ENCODE measurements at places on chromosomes 7 and 10.

- no peak for DNase-seq
These were observed 29.2 kb upstream of the ELOVL3 start for GRCh38 chr10:102196893-102197292.

DNA sequence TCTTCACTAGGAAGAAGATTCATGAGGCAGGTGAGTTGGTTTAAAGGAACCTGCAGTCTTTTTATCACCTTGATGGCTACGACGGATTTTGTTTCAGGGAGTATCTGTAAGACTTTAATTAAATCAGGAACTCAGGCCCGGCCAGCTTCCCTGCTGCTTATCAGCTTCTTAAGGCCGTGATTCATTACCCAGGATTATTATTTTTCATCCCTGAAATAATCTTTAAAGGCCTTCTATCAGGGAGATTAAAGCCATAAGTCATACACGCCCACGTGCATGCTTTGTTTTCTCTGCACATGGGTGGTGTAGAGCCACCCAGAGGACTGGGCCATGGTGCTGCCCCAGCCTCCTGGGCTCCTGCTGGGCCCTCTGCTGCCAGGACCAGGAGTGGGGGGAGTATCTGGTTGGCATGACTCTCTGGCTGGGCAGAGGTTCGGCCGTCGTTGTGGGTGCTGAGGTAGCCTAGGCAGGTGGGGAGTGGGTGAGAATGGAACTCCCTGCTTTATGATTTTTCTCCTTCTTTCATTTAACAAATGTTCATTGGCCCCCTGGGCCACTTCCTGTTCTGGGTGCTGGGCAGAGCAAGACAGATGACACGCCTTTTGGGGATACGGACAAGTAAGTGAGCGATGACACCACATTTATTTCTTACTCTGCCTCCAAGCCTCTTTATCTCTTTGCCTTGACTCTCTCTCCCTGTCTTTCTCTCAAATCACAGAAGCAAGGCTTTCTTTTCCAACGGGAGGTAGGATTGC is 39.0 kb upstream of the PCBD1 start:
- no peak for DNase-seq

DNA sequence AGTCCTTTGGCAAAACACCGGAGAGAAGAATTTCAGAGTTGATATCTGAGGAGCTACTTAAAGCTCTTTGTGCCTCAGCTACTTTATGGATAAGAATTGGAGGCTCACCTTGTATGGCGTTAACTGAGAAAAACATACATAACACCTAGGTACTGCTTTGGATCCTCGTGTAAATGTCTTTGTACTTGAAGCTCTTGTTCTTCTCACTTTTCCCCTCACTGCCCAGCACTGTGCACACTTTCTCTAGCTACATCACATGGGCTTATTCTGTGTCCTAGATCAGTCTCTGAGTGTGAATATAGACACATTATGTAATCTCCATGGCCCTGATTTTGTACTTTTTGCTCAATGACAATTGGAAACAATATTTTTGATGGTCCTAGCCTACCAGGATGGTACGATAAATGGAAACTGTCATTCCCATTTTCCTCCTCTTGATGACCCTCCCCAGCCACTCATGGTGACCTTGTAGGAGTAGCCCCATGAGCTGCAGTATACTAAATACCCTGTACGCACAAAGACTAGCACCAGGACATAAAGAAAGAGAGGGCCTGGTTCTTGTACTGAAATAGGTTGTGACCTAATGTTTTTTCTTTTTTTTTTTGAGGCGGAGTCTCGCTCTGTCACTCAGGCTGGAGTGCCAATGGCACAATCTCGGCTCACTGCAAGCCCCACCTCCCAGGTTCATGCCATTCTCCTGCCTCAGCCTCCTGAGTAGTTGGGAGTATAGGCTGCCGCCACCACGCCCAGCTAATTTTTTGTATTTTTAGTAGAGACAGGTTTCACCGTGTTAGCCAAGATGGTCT is 22.1 kb downstream of the STAMBPL1 start:
- DNase-seq = no peak

- DNase-seq = no peak
These were observed 28.1 kb downstream of the ARID5B start for GRCh38 chr10:61929555-61929954.

DNA sequence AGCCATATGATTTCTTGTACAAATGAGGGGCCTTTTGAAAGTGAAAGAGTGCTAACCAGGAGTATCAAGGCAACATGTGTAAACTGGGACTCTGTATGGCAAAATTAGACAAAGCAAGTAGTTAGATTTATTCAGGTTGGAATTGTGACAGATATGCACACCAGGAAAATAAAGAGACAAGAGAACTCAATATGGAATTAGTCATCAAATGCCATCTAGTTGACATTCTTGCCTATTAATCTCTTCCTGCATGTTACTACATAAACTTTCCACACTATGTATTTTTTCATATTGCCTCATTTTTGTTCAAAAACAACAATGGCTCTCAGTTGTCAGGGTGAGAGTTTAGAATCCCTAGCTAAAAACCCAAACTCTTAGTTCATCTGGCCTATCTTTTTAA is 799.0 kb downstream of the NRG3 start:
- no peak for DNase-seq

DNA sequence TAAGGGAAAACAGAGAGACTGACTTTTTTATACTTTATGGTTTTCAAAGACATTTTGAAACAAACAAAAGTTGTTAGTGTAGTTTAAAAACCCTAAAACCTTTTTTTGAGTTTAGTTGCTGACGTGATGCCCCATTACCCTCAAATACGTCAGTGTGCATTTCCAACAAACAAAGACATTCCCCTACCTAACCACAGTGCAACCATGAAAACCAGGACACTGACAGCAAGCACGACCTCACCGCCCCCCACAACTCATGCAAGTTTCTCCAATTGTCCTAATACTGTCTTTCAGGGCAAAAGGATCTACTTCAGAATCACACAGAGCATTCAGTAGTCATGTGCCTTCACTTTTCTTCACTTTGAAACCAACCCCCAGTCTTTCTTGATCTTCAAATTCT is 75.0 kb downstream of the WNT2 start:
- no peak for DNase-seq

GRCh38 chr10:3886191-3886590 is 101.2 kb upstream of the KLF6 start:
- DNase-seq = peak; percentile 31

DNA sequence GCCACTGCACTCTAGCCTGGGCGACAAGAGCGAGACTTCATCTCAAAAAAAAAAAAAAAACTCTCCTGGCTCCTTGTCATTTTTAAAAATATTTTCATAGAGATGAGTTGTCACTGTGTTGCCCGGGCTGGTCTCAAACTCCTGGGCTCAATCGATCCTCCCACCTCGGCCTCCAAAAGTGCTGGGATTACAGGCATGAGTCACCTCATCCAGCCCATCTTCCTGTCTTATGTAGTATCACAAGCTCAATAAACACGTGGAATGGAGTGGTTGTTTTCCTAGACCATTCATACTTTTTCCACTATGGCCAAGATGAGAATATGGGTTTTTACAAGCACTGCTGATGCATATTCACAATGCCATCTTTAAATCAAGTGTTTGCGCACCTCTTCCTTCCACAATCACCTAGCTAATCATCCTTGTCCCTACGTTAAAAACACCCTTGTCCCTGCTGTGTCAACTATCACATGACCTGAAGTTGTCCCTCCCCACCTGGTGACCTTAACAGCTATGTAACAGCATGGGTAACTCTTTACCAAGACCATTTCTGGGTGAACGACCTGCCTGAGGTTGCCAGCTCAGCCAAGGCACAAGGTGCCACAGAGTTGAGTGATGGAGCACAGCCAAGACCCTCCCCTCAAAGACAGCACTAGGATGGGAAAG is 21.3 kb downstream of the DLG5 start:
- no peak for DNase-seq

- DNase-seq = no peak
These were observed 3.7 kb downstream of the TMEM225B start for GRCh38 chr7:99601656-99602310.

DNA sequence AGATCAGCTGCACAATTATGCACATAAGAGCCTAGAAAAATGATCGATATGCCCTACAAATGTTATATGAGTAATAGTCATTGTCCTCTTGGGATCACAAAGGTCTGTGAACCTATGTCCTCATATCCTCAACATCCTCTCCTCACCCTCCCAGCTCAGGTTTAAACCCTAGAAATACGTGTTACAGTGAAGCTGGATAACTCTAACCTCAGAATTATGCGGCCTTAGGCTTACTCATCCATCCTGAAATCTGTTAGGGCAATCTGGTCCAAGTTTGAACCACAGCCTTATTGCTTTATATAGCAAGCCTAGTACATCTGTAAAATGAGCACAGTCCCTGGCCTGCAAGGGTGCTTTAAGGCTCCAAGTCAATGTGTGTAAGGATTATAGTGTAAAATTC is 84.2 kb upstream of the FRMD4A start:
- DNase-seq = no peak

DNA sequence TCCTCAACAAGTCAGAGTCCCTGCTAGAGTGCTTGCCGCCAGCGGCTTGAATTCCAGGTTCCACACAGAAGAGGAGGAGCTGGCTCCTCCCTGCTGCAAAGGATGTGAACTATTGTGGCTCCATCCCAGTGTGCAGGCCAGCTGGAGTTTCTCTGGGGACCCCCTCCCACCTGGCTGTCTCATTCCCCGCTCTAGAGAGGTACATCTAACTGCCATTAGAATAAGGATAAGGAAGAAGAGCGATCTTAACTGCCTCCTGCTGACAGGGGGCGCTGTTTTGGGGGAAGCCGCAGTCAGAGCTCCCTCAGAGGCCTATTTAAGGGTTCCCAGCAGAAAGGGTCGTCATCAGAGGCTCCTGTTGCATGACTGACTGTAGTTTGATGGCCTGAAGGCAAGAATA is 40.8 kb upstream of the HECW1 start:
- peak; percentile 11 for DNase-seq
